Activated gamma-delta T cell (primary cell): ENCODE measurements at places on chromosomes 3 and 15.
A peak's percentile ranks its signal among the peaks of the same experiment; 100 is the strongest.

DNA sequence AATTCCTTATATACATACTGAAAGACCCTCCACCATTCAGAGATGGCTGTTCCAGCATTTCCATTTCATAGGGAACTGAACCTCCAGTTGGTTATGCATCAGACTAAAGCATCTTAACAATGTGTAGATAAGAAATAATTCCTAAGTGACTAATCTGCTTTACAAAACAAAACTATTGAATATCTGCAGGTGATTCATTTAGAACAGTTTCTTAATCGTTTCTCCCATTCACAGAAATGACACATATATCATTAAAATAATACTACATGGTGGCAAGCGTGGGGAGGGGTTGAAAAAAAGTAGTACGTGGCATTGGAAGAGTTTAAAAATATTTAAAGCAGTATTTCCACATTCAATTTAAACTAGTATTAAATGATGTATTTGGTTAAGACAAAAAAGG is 19.5 kb downstream of the COPS2 start:
- DNase-seq, result no peak

DNA sequence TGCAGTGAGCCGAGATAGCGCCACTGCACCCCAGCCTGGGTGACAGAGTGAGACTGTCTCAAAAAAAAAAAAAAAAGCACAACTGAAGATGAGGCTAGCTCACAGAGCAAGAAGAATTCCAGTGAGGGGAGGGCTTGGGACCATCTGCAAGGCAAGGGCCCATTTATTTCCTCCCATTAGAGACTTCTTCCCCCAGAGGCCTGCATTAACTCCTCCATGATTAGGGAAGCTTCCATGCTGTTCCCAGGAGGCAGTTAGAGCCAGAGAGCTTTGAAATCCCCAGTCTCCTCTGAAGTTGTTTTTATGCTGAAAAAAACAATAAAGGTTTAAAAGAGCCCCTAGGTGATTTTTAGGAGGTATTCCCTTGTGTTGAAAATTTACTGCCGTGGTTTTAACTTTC is 54.3 kb upstream of the ADCY5 start:
- no peak for DNase-seq

DNA sequence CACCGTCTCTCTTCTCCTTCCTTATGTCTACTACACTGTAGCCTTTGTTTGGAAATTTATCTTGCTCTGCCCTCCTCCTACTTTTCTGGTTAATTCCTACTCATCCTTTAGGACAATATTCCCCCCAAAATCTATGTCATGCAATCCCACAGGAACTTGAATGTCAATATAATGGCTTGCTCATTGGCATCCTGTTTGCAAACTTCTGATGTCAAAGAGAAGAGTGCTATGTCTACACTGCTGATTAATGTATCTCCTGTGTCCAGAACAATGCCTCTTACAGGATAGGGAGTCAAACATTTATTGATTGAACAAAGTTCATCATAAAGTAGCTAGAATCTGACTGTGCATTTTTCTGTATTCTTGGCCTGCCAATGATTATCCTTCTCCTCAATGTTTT is 22.8 kb downstream of the SIDT1 start:
- DNase-seq, result no peak

DNA sequence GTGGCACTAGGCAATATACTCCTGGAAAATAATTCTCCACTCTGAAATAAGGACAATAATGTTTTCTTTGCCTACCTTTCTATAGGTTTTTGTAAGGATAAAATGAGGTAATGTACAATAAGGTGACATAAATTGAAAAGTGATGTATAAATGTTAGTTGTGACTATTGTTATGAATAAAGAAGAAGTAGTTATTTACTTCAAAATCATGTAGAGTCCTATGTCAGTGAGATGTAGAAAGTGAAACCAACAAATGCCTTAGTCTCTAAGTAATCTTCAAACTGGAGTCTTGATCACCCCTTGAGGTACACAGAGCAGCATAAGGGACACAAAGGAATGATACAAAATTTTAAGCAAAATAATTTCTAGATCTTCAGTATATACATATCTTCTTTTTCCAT is 60.3 kb upstream of the TP63 start:
- DNase-seq, result no peak

GRCh38 chr3:107426223-107426622 is 49.0 kb downstream of the CCDC54 start:
- no peak for DNase-seq

- DNase-seq, result no peak
These were observed 301.2 kb downstream of the RPLP1 start for GRCh38 chr15:69753867-69754266.

- DNase-seq, result peak; percentile 31
These were observed 16.1 kb upstream of the CACNA2D2 start for GRCh38 chr3:50519471-50520089.

GRCh38 chr3:2880218-2880756 is 229.9 kb downstream of the IL5RA start:
- DNase-seq, result no peak

DNA sequence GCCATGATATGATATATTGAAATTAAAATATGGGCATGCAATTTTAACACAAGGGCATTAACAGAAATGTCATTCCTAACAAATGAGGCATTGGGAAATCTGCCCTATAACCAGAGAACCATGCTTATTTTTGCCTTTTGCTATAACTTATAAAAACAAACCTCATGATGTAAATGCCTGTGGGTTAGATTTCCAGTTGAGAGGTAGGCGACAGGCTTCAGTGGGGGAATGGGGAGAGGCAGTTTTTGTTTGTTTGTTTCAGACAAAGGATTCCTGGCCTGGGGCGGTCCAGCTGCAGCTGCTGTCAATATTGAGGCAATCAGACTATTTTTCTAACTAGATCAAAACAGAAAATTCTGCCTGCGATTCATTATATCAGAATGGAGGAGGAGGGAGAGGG is 490.4 kb upstream of the CFAP20DC start:
- no peak for DNase-seq

GRCh38 chr3:23182996-23183513 is 20.1 kb upstream of the UBE2E2 start:
- DNase-seq, result no peak

DNA sequence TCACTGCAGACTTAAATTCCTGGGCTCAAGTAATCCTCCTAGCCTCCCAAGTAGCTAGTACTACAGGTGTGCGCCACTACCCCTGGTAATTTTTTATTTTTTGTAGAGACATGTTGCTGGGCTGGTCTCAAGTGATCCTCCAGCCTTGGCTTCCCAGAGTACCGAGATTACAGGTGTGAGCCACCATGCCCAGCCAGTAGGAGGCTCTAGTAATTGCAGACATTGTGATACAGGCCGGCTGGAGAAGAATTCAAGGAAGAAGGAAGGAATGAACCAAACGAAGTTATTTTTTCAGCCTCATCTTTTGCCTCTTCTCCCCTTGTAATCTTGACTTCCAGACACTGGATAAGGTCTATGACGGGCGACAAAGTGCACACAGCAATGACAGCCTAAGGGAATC is 3.2 kb upstream of the PPP4R2 start:
- no peak for DNase-seq

GRCh38 chr3:146884296-146884695 is 279.1 kb upstream of the PLSCR5 start:
- no peak for DNase-seq

- DNase-seq, result no peak
These were observed 29.6 kb downstream of the CHRD start for GRCh38 chr3:184409331-184409926.

- DNase-seq, result no peak
These were observed 28.7 kb upstream of the COL6A6 start for GRCh38 chr3:130488288-130488687.

GRCh38 chr3:11559816-11560633 is 83.7 kb downstream of the VGLL4 start:
- DNase-seq, result no peak

- DNase-seq, result no peak
These were observed 5.8 kb downstream of the CCRL2 start for GRCh38 chr3:46412786-46413298.

DNA sequence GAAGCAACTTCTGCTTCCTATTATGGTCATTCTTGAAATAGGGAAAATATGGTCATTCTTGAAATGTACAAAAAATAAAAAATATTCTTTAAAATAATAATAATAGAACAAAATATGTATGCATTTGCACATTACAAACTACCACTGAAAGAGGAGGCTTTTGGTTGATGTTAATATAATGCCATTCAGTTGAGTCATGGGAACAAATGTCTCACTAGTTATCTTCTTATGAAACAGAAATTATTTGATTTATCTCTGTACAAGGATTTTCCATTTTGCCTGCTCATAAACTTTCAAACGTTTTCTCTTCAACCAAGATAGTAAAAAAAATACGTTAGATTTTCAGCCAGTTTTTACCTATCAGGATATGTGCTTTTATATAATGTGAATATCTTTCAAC is 1662.7 kb downstream of the OTOL1 start:
- DNase-seq, result no peak

- no peak for DNase-seq
These were observed 158.7 kb downstream of the GBE1 start for GRCh38 chr3:81602781-81603180.

DNA sequence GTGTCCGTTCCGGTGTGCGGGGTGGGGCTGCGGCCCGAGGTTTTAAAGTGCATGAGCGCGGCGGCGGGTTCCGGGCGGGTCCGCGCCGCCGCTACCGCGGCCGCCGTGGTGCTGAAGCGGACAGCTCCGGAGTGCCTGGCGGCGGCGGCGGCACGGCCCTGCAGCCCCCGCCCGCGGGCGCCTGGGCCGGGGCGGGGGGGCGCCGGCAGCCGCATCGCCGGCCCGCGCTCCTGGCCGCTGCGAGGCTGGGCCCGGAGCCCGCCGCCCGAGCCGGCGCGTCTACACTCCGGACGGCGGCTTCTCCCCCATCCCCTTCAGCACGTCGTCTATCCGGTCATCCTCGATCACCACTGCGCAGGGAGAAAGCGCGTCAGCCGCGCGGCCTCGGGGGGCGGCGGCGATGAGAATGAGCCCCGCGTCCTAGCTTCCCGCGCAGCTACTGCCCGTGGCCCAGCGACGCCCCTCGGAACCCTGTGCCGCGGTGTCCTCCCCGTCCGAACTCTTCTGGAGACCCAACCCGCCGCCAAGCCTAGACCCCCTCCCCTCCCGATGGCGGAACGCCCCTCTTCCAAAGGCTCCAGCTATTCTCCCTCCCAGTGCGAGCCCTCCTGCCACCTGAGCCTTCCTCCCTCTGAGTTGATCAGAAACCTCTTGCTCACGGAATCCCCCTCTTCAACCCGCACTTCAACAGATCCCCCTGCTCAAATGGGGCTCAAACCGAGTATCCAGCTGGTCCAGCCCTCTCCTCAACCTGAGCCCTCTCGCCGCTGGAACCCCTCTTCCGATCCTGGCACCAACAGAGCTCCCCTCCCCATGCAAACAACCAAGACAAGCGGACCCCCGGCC is 1.3 kb downstream of the CAMK2N2 start:
- DNase-seq, result peak; percentile 22

DNA sequence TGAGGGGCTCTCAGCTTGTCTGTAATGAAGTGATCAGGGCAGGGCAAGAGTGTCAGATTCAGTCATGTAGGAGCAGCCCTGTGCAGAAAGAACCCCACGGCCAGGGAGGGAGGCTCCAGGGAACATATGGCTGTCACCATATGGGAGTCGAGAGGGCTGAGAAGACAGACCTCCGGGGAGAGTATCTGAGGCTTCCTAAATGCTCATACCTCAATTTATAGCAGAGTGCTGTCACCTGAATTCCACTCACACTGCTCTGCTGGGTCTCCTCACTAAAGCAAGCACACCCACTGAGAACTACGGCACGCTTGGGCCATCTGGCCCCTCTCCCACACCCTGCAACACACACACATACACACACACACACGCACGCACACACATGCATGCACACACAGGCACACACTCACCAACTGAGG is 92.3 kb upstream of the TJP1 start:
- DNase-seq, result no peak

DNA sequence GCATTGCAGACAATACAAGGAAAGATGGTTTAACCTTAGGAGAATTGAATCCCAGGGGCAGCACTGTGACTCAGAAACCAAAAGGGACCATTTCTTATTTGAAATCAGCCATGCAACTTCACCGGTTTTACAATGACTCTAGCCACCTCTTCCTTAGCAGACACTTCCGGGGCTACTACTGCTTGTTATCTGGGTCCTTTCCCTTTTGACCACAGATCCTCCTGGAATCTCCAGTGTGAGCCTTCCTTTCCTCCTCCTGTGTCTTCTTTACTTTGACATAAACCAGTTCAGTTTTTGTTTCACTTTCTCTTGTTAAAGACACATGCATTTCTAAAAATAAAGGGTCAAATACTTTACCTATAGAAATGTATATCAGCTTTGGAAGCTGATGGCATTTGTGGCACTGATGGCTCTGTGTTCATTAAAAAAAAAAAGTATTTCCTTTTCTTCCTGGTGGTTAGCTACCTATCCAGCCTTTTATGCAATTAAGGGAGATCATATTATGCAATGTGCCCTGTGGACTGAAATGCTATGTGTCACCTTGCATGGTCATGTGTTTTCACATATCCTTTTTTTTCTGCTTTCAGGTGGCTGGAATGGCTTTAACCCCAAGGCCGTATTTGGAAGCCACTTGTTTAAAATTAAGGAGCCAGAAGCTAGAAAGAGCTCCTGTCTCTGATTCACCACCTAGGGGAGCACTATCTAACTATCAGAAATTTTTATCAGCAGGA is 296.2 kb downstream of the CHL1 start:
- no peak for DNase-seq
